Activated T-cell treated with anti-CD3 and anti-CD28 coated beads for 24 hours (primary cell): ENCODE measurements at places on chromosomes 2 and 18.

DNA sequence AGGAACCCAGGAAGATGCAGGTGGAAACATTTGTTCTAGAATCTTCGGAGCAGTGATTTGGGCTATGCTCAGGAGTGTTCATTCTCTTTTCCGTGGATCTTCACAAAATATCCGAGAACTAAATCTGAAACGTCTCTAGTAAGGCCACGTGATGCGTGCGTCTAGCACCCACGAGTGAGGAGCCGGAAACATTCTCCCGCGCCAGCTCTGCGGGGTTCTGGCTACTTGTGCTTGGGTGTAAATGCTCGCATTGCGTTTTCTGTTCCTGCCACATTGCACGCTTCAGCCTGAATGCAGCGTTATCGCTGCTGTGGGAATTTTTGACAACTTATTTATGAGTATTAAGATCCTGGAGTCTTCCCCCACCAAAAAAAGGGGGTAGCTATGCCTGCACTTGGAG is 71.4 kb downstream of the KLHL29 start:
- DNase-seq: no peak

GRCh38 chr2:215236131-215236530 is 75.7 kb upstream of the ATIC start:
- DNase-seq: no peak

GRCh38 chr2:236105955-236106607 is 62.1 kb downstream of the GBX2 start:
- DNase-seq: no peak

DNA sequence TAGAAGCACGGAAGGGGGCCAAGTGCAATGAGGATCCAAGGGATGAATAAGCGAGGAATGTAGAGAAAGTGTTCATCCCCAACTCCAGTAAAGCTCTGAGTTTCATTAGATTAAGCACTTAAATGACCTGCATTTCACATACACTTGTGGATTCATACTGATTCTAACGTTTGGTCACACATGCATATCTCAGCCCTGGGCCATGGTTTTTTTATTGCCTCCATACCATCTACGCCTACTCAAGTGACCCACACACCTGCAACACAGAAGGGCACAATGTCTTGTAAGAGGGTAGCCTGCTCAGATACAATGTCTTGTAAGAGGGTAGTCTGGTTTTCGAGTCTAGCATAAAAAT is 566 bp upstream of the MRPS5 start:
- DNase-seq: no peak

- DNase-seq: no peak
These were observed 148.9 kb downstream of the AGPS start for GRCh38 chr2:177541258-177541991.

GRCh38 chr2:112151271-112151670 is 13.1 kb downstream of the FBLN7 start:
- DNase-seq: no peak

- peak; percentile 45 for DNase-seq
These were observed 56.6 kb downstream of the SP100 start for GRCh38 chr2:230472621-230473018.

DNA sequence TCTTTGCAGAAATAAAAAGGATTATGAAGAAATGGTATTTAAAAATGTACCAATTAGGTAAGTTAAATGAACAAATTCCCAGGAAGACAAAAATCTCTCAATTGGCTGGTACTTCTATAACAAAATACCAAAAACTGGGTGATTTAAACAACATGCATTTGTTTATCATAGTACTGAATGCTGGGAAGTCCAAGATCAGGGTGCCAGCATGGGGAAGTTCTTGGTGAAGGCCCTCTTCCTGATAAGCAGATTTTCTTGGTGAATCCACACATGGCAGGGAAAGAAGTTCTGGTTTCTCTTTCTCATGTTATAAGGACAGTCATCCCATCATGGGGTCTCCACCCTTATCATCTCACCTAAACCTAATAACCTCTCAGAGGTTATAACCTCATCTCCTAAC is 271.6 kb upstream of the SETBP1 start:
- DNase-seq: no peak

DNA sequence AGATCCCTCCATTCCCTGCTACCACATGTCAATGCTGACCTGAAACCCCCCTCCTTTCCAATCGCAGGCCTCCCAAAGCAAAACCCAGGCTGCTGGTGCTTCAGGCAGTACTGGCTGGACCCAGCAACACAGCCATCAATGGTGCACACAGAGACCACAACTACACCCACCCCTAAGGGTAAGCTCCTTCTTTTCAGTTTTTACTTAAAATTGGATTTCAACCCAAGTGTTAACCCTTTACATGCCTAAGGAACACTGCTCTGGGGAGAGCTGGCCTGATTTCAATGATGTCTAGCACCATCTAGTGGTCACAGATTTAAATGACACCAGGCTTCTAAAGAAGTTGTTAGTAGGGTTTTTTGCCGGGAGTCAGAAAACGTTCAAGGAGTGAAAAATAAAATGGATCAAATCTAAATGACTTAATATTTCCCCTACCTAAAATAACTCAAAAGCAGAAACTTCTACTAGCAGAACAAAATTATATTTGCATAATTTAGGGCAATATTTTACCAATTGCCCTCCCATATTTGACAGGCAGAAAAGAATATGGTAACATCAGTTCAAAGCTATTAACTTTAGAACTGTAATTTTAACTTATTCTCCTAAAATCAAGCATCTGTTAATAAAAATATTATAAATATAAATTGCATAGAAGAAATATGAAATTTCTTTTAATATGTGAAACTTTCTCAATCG is 24.6 kb downstream of the FECH start:
- no peak for DNase-seq

GRCh38 chr18:10814336-10814735 is 288.5 kb downstream of the NAPG start:
- no peak for DNase-seq

DNA sequence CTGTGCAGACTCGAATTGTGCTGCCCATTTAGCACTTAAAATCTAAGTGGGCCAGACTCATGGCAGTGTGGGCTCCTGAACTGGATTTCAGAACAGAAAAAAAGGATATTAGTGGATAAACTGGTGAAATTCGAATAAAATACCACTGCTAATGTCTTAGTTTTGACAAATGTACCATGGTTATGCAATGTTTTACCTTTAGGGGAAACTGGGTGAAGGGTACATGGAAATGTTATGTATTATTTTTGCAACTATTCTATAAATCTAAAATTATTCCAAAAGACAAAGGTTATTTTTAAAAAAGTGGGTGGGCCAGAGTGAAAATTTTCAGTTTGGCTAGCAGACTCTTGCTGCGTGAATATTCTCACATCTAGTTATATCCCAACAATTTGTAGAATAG is 260.6 kb upstream of the CCDC68 start:
- no peak for DNase-seq

GRCh38 chr2:23925702-23926289 is 1.1 kb downstream of the ATAD2B start:
- peak; percentile 55 for DNase-seq

- DNase-seq: no peak
These were observed 255.8 kb upstream of the EPAS1 start for GRCh38 chr2:46041434-46041833.

GRCh38 chr2:138500592-138501424 is 762 bp upstream of the SPOPL start:
- DNase-seq: no peak

DNA sequence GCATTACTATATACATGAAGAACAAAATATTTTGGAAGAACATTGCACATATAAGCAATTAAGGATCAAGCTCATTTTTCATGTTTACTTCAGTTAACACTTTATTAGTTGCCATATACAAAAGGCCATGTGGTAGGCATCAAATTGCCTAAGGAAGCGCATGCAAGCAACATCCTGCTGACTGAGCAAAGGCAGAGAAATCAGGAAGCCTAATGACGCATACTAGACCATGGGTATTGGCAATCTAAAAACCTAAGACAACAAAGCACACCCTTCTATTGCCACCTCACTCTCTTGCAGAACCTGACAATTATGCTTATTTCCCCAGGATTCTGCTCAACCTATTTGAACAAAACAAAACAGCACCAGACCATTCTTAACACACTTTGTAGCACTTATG is 171.9 kb downstream of the STK39 start:
- no peak for DNase-seq

DNA sequence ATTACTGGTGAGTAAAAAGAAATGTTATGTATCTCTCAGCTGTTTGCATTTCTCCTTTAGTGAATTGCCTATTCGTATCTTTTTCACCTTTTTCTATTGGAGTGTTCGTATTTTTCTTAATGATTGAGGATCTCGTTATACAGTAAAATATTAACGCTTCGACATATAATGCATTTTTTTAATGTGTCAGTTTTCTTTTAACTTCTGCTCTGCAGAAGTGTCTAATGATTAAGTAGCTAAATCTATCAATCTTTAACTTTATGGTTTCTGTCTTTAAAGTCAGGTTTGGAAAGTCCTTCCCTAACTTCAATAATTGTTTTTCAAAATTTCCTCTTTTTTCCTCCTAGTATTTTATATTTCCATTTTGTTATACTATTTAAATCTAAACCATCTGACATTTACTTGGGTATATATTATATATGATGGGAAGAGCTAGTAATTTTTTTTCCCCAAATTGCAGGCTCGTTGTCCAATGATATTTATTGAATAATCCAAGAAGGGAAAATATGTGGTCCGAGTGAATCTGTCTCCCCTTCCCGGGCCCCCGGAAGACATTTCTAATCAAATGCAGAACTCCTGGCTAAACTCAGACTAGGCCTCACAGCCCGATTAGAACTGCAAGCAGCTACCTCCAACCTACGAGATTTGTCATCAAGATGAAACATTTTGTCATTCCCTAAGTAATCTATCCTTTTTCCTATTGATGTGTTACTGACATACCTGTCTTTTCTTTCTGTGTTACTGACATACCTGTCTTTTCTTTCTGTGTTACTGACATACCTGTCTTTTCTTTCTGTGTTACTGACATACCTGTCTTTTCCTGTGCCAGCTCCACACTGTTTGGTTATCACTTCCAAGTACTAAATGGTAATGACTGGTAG is 17.2 kb downstream of the PCBP1 start:
- no peak for DNase-seq

GRCh38 chr2:238107525-238108422 is 7.6 kb downstream of the ESPNL start:
- no peak for DNase-seq

GRCh38 chr2:3518496-3519254 is 656 bp downstream of the ADI1 start:
- DNase-seq: peak; percentile 98

GRCh38 chr18:56815926-56816325 is 164.8 kb downstream of the WDR7 start:
- no peak for DNase-seq

GRCh38 chr2:85950743-85951142 is 62.0 kb upstream of the ST3GAL5 start:
- no peak for DNase-seq

- no peak for DNase-seq
These were observed 184.7 kb upstream of the LINC00305 start for GRCh38 chr18:64333584-64333983.

DNA sequence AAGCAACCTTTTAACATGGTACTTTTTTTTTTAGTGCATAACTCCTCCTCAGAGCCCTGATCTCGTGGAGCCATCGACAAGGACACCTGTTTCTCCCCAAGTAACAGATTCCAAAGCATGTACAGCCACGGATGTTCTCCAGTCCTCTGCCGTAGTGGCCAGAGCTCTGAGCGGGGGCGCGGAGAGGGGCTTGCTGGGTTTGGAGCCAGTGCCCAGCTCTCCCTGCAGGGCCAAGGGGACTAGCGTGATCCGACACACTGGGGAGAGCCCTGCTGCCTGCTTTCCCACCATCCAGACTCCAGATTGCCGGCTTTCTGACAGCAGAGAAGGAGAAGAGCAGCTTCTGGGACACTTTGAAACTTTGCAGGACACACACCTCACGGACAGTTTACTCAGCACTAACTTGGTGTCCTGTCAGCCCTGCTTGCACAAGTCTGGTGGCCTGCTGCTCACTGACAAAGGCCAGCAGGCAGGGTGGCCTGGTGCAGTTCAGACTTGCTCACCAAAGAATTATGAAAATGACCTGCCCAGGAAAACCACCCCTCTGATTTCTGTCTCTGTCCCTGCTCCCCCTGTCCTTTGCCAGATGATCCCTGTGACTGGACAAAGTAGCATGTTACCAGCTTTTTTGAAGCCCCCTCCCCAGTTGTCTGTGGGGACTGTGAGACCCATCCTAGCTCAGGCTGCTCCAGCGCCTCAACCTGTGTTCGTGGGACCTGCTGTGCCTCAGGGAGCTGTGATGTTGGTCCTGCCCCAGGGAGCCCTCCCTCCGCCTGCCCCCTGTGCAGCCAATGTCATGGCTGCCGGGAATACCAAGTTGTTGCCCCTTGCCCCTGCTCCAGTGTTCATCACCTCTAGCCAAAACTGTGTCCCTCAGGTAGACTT is 4.5 kb downstream of the KLF11 start:
- DNase-seq: no peak

DNA sequence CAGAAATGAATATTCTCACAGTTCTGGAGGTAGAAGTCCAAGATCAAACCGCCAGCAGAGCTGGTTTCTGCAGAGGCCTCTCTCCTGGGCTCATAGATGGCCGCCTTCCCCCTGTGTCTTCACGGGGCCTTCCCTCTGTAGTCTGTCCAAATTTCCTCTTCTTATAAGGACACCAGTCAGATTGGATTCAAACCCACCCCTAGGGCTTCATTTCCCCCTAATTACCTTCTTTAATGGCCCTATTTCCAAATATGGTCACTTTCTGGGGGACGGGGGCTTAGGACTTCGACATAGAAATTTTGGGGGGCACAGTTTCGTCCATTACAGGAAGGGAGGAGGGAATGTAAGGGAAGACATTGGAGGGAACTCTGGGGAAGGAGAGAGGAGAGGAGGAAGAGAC is 132.6 kb downstream of the DDX1 start:
- DNase-seq: no peak

DNA sequence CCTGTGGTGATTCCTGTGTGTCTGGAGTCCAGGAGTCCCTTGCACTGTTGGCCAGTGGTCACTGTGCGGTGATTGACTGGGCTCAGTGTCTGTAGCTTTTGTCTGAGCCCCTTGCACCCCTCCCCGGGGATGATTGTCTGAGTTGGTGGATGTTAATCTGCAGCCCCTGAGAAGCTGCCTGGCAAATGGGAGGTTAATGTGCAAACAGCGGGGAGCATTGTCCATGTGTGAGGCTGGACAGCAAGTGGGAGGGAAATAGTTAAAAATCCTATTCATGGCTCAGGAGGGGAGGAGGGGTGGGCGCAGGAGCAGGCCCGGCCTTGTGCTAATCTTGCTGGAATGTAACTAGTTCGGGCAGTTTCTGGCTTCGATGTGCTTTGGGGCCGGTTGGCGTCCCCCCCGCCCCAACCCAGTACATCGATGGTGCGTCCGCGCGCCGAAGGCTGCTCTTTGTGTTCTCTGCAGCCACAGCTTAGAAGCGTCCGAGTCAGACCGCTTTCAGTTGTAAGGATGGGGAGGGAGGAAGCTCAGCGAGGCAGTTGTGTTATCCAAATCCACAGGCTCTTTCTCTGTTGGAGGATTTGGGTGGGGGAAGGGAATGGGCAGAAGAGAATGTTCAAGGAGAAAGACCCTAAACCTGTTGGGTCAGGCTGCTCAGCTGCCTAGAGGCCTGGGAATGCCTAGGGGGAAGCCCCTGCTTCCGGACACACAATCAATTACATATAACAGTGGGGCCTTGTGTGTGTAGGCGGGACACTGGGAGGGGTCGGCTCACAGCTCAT is 71.8 kb downstream of the TGOLN2 start:
- no peak for DNase-seq
